Activated CD4-positive, alpha-beta memory T cell treated with anti-CD3 and anti-CD28 coated beads for 36 hours (primary cell): ENCODE measurements at places on chromosomes 3 and 15. TPM values are rescaled to one million over a fixed set of nuclear protein-coding genes. Genes with fewer than 3 reads are reported as not detected.

GRCh38 chr3:141828487-141828886, 48.0 kb upstream of the ATP1B3 start:
- no peak for DNase-seq
- H3K4me3 ChIP-seq, result no peak overlapping the region
- H3K36me3 ChIP-seq, result no peaks in the 10 kb centered on the region
- no peaks in the 10 kb centered on the region for H3K4me1 ChIP-seq
- no peaks in the 10 kb centered on the region for H3K27me3 ChIP-seq

DNA sequence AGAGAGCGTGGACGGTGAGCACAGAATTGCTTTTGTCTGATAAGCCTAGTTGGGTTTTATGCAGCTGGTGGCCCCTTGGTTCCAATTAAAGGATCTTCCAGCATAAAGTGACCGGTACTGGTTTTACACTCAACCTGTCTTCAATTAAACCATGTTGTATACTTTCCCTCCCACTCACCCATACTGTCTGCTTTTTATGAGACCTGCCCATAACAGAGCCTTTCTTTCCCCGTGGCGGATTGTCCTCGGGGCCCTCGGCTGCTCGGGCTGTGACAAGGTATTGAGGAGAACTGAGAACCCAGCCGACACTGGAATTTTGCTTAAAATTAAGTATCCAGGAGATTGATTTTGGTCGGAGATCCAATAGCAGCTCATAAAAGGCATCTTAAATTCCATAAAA, 98.4 kb downstream of the TMEM266 start:
- H3K27me3 ChIP-seq, result peaks cover 6% of the 10 kb centered on the region
- no peak for DNase-seq
- no peak overlapping the region for H3K4me3 ChIP-seq
- H3K27ac ChIP-seq, result no peak overlapping the region
- H3K4me1 ChIP-seq, result peaks cover 7% of the 10 kb centered on the region

- no peak for DNase-seq
- H3K27ac ChIP-seq, result no peak overlapping the region
- H3K36me3 ChIP-seq, result peaks cover 12% of the 10 kb centered on the region
- no peak overlapping the region for H3K4me3 ChIP-seq
- no peaks in the 10 kb centered on the region for H3K4me1 ChIP-seq
Measured at GRCh38 chr3:32751377-32751776, 66.4 kb downstream of the CNOT10 start.

- H3K36me3 ChIP-seq, result no peaks in the 10 kb centered on the region
- H3K27me3 ChIP-seq, result no peaks in the 10 kb centered on the region
- no peak overlapping the region for H3K4me3 ChIP-seq
- H3K27ac ChIP-seq, result no peak overlapping the region
Measured at GRCh38 chr3:31197941-31198340, 303.5 kb upstream of the GADL1 start.

DNA sequence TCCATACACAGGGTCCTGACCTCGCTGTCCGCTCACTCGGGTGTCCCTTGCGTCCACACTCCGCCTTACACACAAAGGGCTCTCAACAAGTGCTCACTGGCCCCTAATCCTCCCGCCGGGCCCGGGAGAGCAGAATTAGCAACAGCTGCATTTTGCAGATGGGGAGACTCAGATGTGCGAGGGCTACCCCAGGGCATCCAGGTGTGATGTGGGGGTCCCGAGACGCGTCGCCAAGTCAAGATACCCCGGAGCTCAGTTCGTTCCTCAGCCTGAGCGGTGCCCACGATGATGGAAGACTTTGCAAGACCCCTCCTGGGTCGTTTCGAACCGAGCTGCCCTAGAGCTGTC, 14.9 kb upstream of the WNT7A start:
- H3K36me3 ChIP-seq, result peaks cover 10% of the 10 kb centered on the region
- H3K27me3 ChIP-seq, result no peaks in the 10 kb centered on the region
- no peak for DNase-seq
- H3K4me1 ChIP-seq, result peaks cover 30% of the 10 kb centered on the region

GRCh38 chr15:31245756-31246155, 80.9 kb upstream of the KLF13 start:
- no peaks in the 10 kb centered on the region for H3K36me3 ChIP-seq
- no peaks in the 10 kb centered on the region for H3K27me3 ChIP-seq
- DNase-seq, result no peak
- H3K4me1 ChIP-seq, result peaks cover 14% of the 10 kb centered on the region

- H3K4me3 ChIP-seq, result no peak overlapping the region
- H3K27ac ChIP-seq, result no peak overlapping the region
- no peaks in the 10 kb centered on the region for H3K27me3 ChIP-seq
- H3K36me3 ChIP-seq, result peaks cover 4% of the 10 kb centered on the region
- peaks cover 24% of the 10 kb centered on the region for H3K4me1 ChIP-seq
Measured at GRCh38 chr3:49756036-49756435, 30.3 kb downstream of the IP6K1 start.

GRCh38 chr3:150764566-150764965, 1.6 kb upstream of the SIAH2 start:
- peak overlapping the region; percentile 100 for H3K27ac ChIP-seq
- DNase-seq, result no peak
- peaks cover 31% of the 10 kb centered on the region for H3K36me3 ChIP-seq
- no peaks in the 10 kb centered on the region for H3K27me3 ChIP-seq

DNA sequence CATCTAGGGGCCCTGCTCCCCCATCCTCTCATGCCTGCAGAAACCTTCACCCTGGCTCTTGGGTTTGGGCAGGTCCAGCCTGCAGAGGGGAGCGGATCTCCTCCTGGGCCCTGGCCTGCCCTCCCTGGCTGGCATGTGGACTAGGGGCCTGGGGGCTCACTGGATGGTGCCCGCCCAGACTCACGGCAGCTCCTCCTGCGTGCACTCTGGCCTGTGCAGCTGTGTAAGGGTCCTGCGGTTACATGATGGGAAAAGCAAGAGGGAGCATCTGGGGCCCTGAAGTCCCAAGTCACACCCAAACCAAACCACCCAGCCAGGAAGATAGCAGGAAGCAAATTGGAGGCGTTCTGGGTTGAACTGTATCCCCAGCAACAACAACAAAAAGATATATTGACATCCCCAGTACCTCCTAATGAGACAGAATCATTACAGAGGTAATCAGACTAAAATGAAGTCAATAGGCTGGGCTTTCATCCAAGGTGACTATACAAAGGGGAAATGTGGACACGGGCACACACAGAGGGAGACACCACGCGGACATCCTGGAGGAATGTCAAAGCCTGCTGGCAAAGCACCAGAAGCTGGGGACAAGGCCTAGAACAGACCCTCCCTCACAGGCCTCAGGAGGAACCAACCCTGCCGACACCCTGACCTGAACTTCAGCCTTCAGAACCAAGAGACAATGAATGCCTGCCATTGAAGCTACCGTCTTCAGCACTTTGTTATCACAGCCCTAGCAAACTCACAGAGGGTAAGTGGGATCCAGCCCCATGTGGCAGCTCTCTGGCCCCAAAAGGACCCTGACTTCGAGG, 10.4 kb upstream of the CLK3 start:
- no peak overlapping the region for H3K27ac ChIP-seq
- H3K36me3 ChIP-seq, result no peaks in the 10 kb centered on the region
- no peak for DNase-seq
- H3K4me3 ChIP-seq, result no peak overlapping the region
- H3K27me3 ChIP-seq, result no peaks in the 10 kb centered on the region

DNA sequence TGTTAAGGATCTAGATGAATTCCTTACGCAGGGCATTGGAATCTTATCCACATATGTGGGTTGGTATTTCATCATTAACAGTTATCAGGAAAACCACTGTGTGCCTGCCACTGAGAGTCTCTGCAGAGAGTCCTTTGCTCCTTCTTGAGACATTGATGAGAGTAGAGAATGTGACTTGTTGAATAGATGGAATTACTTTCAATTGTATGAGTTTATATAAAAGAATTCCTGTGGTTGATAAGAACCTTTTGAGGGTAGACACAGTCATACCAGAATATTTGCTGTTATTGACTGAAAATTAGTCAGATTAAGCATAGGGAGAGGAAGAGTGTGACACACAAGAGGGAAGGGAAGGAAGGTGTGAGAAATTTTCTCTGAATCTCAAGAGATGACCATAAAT, 30.8 kb downstream of the ARHGEF26 start:
- no peaks in the 10 kb centered on the region for H3K36me3 ChIP-seq
- H3K27me3 ChIP-seq, result peaks cover 7% of the 10 kb centered on the region
- no peaks in the 10 kb centered on the region for H3K4me1 ChIP-seq
- DNase-seq, result no peak
- no peak overlapping the region for H3K27ac ChIP-seq

DNA sequence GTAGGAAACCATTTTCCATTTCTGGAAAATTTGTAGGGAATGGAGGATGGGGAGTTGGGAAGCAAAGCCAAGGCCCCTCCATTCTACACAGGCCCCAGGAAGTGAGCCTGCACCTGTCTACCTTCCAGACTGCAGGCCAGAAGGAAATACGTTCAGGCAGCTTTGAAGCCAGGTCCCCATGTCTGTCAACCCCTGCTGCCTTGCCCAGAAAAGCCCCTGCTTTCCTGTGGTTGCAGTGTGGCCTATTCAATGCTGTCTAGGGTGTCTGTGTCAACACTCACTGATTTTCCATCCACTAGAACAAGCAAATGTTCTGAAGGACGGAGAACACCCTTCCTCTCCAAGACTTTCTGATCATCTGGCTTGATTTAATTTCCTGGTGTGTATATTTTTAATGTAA, 281.9 kb downstream of the TLE3 start:
- H3K4me1 ChIP-seq, result no peaks in the 10 kb centered on the region
- H3K36me3 ChIP-seq, result no peaks in the 10 kb centered on the region
- H3K27me3 ChIP-seq, result peaks cover 3% of the 10 kb centered on the region

- H3K36me3 ChIP-seq, result peaks cover 21% of the 10 kb centered on the region
- peak overlapping the region; percentile 14 for H3K27ac ChIP-seq
- H3K4me3 ChIP-seq, result peak overlapping the region; percentile 25
- no peak for DNase-seq
- peaks cover 71% of the 10 kb centered on the region for H3K27me3 ChIP-seq
Measured at GRCh38 chr3:147413686-147414389, 4.7 kb downstream of the ZIC1 start.

GRCh38 chr15:84761607-84762131, 13.3 kb downstream of the ZNF592 start:
- no peak overlapping the region for H3K27ac ChIP-seq
- H3K4me3 ChIP-seq, result no peak overlapping the region
- no peak for DNase-seq
- peaks cover 11% of the 10 kb centered on the region for H3K36me3 ChIP-seq

- H3K4me1 ChIP-seq, result peaks cover 22% of the 10 kb centered on the region
- H3K4me3 ChIP-seq, result no peak overlapping the region
- no peak overlapping the region for H3K27ac ChIP-seq
- peaks cover 2% of the 10 kb centered on the region for H3K36me3 ChIP-seq
- H3K27me3 ChIP-seq, result no peaks in the 10 kb centered on the region
Measured at GRCh38 chr3:105527949-105528348, 161.2 kb downstream of the ALCAM start.

DNA sequence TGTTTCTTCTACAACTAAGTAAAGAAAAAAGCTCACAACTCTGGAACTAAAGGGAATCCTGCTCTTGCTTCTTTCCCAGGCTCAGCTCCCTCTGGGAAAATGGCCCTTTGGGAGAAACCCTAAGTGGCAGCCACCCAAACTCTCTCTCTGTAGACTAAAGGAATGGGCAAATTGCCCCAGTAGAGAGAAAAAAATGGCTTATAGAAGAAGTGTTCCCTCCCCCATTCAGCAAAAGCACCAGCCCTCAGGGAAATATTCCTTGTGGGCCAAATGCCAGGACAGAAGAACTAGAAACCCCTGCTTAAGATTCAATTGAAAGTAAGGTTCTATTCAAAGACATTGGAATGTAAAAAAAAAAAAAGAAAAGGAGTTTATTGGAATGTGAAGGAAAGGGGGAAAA, 603.7 kb upstream of the ALCAM start:
- no peak overlapping the region for H3K27ac ChIP-seq
- no peaks in the 10 kb centered on the region for H3K36me3 ChIP-seq
- no peak overlapping the region for H3K4me3 ChIP-seq
- peaks cover 1% of the 10 kb centered on the region for H3K27me3 ChIP-seq
- no peaks in the 10 kb centered on the region for H3K4me1 ChIP-seq

GRCh38 chr3:44396200-44397171, 57.9 kb downstream of the TCAIM start:
- no peak for DNase-seq
- peaks cover 7% of the 10 kb centered on the region for H3K36me3 ChIP-seq
- H3K4me3 ChIP-seq, result no peak overlapping the region
- H3K27ac ChIP-seq, result no peak overlapping the region
- no peaks in the 10 kb centered on the region for H3K4me1 ChIP-seq

DNA sequence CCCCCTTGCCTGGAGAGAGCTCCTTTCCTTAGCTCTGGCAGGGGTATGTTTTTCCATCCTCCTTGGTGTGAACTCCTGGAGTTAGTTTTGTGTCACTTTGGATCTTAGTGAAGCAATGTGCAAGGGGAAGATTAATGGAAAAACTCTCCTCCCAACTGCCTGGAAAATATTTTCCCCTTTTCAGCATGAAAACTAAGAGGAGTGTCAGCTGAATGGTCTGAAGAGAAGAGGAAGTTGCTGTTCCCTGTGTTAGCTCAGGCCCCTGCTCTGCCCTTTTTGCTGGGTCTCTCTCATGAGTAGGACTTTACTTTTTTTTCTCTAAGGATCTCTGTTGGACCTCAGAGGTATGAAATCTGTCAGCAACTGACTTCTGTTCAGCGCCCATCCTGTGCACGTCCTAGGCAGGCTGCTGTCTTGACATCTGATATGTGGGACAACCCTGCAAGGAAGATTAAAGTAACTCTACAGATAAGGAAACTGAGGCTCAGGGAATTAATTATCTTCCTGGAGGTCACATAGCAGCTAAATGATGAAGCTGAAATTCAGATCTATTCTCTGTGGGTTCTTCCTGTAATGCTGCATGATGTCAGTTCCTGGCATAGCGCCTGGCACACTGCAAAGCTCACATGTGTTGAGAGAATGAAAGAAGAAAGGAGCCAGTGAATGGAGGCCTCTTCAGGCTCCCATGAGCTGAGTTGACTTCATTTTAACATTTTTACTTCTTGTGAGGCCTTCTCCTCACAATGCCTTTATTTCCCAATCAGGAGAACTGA, 109.7 kb upstream of the GALNT15 start:
- no peak overlapping the region for H3K27ac ChIP-seq
- peak; percentile 24 for DNase-seq
- H3K4me1 ChIP-seq, result no peaks in the 10 kb centered on the region
- H3K36me3 ChIP-seq, result no peaks in the 10 kb centered on the region

GRCh38 chr15:28264166-28264565, 57.8 kb downstream of the HERC2 start:
- peaks cover 3% of the 10 kb centered on the region for H3K4me1 ChIP-seq
- no peak overlapping the region for H3K27ac ChIP-seq
- H3K36me3 ChIP-seq, result peaks cover 40% of the 10 kb centered on the region
- DNase-seq, result no peak
- no peak overlapping the region for H3K4me3 ChIP-seq

The TRH gene
- not detected for total RNA-seq

The TNNC1 gene
- total RNA-seq, result 4.7 TPM

The ADGRG7 gene
- not detected for total RNA-seq

The PHLDB2 gene
- total RNA-seq, result 2.1 TPM

The FBXO40 gene
- not detected for total RNA-seq

The CDCP1 gene
- total RNA-seq, result 0.48 TPM

The PP2D1 gene
- not detected for total RNA-seq

The SCN5A gene
- total RNA-seq, result 0.34 TPM

The TCF12 gene
- total RNA-seq, result 63.7 TPM

The SEMA3B gene
- total RNA-seq, result 0.86 TPM

The RBP2 gene
- not detected for total RNA-seq
